ENCODE measurements at places on chromosomes 1 and 21.

- DNase-seq = peak; percentile 53
Measured at GRCh38 chr1:14915356-14916054, 238.0 kb upstream of the TMEM51 start.

DNA sequence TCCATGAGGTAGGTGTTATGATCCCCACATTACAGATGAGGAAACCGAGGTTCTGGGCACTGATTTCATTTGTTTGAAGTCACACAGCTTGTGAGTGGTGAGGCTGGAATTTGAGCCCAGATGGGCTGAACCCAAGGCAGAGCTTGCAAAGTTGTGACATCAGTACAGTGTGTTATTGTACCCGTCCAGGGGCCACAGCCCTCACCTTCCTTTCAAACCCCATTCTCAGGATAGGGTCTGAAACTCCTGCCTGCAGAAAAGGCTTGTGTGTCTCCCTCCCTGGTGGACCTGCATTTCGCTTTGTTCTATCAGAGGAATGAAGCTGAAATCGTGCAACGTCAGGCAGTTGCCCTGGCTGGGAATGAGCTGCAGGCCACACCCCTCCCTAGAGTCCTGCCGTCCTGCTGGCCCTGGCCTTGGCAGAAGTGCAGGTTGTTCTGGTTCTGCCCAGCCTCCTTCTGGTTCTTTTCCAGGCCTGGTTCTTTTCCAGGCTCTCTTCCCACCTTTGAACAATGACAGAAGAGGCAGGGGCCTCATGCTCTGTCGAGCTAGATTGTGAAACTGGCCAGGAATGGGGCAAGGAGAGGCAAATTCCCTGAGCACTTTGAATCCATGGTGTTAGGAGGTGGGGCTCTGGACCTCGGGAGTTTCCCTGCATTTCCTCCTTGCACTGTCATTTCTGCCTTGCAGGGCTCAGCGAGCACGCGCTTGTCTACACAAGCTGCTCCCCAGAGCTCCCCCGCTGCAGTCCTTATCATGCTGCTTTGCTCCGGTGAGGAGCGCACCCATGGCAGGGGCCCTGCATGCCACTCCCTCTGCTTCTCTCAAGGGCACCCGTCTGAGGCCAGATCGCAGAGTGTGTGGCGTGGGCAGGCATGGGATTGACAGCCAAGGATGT, 8.2 kb upstream of the MYOM3 start:
- no peak for DNase-seq

GRCh38 chr1:172849653-172850052, 190.8 kb downstream of the FASLG start:
- no peak for DNase-seq

- DNase-seq = peak; percentile 92
Measured at GRCh38 chr21:41653954-41654491, 112.8 kb downstream of the RIPK4 start.

GRCh38 chr1:94554580-94554979, 13.0 kb upstream of the F3 start:
- no peak for DNase-seq

DNA sequence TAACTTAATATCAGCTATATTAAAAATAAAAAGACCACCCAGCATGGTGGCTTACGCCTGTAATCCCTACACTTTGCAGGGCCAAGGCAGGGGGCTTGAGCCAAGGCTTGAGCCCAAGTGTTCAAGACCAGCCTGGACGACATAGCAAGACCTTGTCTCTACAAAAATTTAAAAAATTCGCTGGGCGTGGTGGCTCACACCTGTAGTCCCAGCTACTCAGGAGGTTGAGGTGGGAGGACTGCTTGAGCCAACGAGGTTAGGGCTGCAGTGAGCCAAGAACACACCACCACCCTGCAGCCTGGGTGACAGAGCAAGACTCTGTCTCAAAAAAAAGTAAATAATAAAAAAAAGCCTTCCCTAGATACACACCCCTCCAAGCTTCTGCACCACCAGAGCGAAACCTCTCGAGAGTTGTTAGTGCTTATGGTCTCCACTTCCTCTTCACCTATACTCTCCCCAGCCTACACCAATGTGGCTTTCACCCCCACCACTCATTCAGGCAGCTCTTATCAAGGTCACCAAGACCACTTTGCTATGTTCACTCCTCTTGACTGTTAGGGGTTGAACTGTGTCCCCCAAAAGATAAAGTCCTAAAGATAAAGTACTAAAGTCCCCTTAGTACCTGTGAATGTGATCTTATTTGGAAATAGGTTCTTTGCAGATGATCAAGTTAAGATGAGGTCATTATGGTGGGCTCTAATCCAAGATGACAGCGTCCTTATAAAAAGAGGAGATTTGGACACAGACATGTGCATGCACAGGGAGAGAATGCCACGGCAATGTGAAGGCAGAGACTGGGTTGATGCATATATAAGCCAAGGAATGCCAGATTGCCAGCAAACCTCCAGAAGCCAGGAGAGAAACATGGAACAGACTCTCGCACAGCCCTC, 6.8 kb upstream of the PPP1R15B start:
- DNase-seq = peak; percentile 77

DNA sequence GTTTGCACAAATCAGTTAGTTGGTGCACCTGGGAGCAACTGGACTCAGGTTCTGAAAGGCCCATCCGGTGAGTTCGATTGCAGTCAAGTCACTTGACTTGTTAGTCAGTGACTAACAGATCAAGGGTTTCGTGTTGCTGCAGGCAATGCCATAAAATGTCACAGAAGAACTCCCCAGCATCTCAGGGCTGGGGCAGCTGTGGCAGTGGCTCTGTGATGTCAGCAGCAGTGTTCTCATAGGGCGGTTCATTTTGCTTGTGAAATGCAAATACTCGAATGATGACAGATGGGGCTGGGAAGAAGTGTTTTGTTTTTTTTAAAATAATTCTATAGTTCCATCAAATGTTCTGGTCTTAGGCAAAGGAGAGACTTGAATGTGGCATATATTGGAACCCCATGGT, 287.8 kb downstream of the LMX1A start:
- peak; percentile 35 for DNase-seq

- no peak for DNase-seq
Measured at GRCh38 chr1:51240084-51240483, 4.0 kb downstream of the RNF11 start.

- DNase-seq = peak; percentile 65
Measured at GRCh38 chr1:183027791-183028190, 4.6 kb downstream of the LAMC1 start.

- no peak for DNase-seq
Measured at GRCh38 chr1:114298008-114298407, 144.3 kb upstream of the SYT6 start.

DNA sequence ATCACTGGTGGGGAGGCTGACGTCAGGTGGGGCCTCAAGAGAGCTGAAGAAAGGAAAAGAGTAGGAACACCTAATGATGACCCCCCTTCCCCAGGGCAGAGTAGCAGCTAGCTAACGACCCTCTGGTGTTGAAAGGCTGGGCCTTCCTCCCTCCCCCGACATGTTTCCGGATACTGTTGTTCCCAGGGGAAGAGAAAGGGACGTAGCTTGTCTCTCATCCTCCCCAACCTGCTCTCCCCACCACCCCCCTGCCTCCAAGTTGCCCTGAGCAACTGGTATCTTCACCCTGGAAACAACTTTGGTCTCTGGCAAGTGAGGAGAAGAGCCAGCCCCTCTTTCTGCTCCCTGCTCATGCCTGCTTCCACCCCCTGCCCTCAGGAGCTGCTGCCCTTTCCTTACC, 2.4 kb downstream of the SEMA6C start:
- DNase-seq = no peak

DNA sequence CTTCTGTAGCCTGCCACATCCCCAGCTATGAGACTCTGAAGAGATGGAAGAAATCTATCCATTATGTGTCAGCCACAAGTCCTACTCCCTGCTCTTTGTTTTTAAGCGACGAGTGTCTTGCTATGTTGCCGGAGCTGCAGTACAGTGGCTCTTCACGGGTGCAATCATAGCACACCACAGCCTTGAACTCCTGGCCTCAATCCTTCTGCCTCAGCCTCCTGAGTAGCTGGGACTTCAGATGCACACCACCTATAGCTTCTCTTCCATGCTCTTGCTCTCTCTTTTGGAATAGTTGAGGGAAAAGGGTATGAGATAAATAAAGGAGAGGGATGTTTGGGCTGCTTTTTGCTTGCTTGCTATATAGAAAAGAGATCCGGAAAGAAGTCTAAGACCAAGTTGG, 1.6 kb downstream of the TUFT1 start:
- no peak for DNase-seq
